ENCODE measurements at places on chromosomes 12 and 14.

GRCh38 chr14:54931101-54931500, 28.5 kb upstream of the GCH1 start:
- no peak for DNase-seq

GRCh38 chr14:61736751-61737150, 25.5 kb upstream of the SNAPC1 start:
- no peak for DNase-seq

GRCh38 chr12:111261911-111262676, 106.8 kb downstream of the PHETA1 start:
- DNase-seq = no peak

DNA sequence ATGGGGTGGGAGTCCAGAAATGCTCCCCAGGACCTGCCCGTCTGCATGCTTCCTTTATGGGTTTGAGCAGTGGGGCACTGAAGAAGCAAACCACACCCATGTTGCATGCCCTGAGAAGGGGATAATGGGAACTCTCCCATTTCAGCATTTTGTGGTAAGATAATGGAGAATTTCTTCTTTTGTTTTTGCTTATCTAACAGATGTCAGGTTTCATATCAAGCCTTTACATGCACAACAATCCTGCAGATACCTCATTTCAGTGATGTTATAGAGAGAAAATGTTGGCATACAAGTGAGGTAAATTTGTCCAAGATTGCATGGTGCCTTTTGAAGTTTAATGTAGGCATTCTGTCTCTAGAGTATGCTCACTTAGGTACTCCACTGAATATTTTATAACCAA, 177.0 kb downstream of the ALX1 start:
- DNase-seq = no peak

- no peak for DNase-seq
These were observed 23.3 kb downstream of the PAX9 start for GRCh38 chr14:36684946-36685345.

DNA sequence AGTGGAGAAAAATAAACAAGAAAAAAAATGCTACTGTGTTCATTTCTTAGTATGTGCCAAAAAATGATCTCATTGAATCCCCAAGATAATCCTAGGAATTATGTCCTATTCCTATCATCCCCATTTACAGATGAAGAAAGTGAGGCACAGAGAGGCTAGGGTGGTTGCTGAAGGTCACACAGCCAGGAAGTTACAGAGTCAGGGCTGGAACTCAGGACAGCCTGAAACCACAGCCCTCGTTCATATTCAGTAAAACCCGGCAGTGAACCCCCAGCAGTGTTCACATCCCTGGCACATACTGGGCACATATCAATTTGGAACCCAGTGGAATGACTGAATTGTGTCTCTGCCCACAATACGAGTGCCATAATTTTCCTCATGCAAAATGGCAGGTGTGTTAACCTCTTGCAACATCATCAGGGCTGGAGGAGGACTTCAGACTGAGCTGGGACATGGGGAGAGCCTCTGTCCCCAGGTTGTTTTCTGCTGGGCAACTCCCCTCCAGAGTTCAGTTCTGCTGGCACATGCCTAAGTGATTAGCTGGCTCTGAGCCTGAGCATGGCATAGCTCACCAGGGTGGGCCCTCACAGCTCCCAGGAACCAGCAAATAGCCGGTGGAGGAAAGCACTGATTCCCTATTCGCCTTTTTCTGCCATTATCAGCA, 2.0 kb upstream of the PPP1CC start:
- DNase-seq = no peak

DNA sequence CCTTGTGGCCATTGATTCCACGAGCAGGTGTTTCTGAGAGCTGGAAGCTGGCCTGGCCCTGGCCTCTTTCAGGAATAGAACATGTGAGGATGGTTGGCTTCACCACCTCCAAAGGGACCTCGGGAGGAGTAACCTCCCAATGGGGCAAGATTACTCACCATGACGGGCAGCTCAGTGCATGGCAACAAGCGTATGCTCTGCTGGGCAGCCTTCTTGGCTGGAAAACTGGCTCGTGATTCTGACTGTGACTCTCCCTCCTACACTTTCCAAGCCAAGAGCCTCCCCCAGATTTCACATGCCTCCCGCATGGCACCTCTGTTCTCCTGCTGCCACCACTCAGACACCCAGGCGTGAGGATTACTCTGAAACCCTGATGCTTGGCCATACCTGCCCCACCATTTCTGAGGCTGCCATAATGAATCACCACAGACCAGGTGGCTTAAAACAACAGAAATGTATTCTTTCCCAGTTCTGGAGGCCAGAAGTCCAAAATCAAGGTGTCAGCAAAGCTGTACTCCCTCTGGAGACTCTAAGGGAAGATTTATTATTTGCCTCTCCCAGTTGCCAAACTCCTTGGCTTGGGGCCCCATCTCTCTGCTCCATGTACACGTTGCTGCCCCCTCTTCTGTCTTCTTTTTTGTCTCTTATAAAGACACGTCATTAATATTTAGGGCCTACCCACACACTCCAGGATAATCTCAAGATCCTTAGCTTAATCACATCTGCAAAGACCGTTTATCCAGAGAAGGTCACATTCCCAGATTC, 215.9 kb downstream of the CHST11 start:
- no peak for DNase-seq

DNA sequence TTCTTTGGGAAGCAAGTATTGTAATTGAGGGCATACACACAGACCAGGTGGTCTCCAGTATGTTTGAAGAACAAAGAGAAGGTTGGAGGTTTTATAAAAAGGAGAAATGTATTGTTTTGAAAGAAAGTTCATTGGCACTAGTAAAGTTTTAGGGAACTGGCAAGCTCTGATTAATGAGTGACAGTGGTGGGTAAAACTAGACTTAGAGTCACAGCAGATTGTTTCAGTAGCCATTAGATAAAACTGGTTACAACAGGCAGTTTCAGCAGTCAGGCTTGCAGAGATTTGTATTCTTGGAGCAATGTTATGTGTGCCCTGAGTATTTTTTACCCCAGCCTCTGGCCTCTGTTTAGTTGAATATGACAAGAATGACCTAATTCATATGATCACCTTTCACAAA, 49.1 kb upstream of the ARID2 start:
- no peak for DNase-seq

GRCh38 chr14:67357969-67358354, 1.6 kb downstream of the ATP6V1D start:
- DNase-seq = no peak

DNA sequence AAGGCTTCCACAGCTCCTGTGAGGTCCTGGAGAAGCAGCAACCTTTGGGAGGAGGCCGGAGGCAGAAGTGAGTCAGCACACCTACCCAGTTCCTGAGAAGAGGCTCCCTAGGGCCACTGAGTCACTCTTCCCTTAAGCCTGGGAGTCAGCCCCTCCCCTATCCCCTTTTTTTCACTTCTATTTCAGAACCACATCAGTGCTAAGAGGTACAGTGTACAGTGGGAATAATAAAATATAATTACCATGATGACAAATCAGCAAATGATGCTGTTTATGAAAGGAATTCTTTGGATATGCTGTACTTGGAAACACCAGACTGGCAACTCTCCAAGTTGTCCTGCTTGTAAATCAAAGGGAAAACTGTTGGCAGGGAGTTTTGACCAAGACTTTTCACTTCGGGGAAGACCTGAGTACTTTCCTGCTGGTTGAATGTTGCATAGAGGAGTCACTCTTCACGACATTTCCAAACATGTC, 7.8 kb upstream of the TBPL2 start:
- DNase-seq = no peak

- DNase-seq = no peak
These were observed 129.5 kb downstream of the KIF26A start for GRCh38 chr14:104267895-104268294.

DNA sequence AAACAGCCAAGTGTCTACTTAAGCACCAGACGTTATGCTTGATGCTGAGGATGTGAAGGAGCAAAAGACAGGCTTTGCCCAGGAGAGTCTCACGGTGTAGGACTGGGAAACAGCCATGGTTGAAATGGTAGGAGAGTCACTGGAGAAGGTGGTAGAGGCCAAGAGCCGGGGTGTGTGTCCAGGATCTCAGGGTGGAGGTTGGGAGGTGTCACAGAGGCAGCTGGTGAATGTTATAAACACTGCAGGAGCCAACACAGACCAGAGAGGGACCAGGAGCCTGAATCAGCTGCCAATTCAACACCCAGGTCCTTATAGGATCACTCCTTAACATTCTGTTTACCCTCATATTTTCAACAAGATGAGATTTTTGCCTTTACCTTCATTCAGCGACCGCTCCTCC, 7.5 kb downstream of the NID2 start:
- no peak for DNase-seq

GRCh38 chr14:89444516-89445125, 27.6 kb upstream of the FOXN3 start:
- no peak for DNase-seq

GRCh38 chr14:33810308-33810707, 140.6 kb downstream of the EGLN3 start:
- no peak for DNase-seq

GRCh38 chr12:86634456-86635410, 378.5 kb upstream of the MGAT4C start:
- no peak for DNase-seq

- DNase-seq = no peak
These were observed 367.0 kb upstream of the ATP2B1 start for GRCh38 chr12:90075685-90076084.

DNA sequence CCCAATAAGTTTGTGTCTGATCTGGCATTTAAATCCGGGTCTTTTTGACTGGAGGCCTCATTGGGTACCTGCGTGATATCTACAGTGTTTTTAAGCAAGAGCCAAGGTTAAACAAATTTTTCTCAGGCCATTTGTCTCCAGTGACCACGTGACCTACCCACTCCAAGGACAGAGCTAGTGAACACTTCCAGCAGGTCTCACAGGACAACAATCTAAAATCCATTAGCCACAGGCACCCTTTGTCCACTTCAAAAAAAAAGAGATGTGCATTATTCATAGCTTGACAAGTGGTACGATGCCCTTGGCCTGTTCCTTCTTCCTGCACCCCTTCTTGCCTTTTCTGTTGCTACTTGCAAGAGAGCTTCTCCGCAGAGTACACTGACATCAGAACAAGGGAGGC, 109.6 kb upstream of the GSC start:
- DNase-seq = no peak

DNA sequence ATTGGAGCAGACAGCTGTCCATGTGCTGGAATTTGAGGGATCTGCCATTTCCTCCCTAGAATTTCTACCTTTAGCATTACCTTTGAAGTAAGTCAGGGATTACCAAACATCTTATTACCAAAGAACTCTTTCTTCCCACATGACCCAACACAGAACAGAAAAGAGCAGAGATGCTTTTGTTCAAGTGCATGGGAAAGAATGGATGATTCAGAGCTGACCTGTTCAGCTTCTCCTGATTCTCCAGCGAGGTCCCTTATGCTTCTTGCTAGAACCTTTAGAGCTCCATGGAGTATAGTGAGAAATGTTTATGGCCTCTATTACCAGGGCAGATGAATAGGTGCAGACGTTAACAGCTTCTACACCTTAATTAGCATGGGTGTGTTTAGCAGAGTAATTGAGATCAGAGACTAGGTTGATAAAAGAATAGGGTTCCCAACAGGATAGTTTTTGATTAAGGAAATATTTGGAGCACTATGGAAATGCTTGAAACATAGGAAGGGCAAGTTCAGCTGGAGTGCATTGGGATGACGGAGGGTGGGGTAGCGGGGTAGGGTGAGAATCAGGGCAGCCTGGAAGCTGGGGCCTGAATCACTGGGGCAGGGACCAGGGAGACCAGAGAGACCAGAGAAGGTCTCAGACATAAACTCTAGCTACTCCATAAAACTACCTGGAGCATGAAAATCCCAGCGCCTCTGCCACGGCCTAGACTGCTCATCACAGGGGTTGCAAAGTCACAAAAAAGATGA, 223.7 kb downstream of the CACNA1C start:
- no peak for DNase-seq

DNA sequence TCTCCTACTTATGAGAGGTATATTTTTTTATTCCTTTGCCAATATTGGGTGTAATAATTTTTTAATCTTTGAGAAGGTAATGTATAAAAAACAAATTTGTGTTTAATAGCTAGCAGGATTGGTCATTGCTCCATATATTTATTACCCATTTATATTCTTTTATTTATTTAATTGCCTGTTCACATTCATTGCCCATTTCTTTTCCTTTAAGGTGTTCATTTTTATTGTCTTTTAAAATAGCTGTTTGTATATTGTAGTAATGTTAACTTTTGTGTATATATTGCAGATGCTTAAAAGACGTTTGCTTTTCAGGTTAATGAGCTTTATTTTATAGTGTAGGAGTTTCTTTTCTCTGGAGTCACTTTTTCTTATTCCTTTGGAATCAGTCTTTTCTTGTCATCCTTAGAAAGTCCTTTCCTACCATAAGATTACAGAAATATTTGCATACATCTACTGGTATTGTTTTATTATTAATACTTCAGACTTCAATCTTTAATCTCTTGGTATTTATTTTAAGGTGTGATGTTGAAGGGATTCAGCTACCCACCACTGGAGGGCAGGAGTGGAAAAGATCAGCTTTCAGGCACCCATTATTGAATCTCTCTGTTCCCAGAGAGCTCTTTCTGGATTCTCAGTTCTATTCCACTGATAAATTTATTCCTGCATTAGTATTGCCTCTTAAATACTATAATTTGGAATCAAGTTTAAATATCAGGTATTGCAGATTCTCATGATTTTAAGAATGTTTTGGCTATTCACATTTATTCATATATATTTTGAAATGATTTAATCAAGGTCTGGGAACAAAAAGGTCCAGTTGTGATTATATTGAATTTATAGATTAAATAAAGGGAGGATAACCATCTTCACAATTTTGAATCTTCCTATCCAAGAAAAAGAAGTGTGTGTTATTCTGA, 17.3 kb downstream of the PPM1A start:
- DNase-seq = no peak

DNA sequence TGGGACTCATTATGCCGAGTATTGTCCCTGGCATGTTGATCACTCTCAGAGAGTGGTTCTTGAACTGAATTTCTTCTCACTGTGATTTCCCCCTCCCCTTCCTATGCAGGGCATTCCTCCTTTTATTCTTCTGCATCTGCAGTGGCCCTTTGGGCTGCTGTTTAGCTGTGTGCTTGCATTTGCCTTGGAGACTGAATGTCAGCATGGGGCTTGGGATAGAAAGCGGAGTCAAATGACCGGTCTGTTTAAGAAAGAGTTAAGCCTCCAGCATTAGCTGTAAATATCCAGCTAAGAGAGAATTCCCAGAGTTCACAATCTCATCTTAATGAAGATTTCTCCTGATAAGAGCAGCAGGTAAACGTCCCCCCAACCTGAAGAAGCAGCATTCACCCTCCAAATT, 65.6 kb upstream of the RMST start:
- DNase-seq = no peak

- no peak for DNase-seq
These were observed 139.7 kb downstream of the SLCO1B3 start for GRCh38 chr12:20950248-20950647.

DNA sequence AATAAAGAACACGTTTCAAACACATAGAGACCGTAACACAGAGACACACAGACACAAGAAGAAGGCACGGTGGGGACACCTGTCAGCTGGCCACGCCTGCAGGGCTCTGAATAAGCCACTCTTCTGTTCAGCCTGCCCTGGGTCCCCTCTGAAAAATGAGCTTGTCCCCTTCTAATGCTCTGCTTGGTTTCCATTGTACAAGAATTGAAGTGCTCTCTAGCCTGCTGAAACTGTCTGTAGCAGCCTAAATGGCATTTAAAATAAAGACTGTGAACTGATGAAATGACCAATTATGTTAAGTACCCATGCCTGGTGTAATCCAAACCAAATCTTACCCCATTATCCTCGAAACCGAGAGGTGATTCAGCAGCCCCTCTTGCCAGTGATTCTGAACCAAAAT, 139.8 kb downstream of the FOXN3 start:
- no peak for DNase-seq

All from nucleus accumbens (tissue), 56 donors.